ENCODE measurements at places on chromosomes 5 and 9.

DNA sequence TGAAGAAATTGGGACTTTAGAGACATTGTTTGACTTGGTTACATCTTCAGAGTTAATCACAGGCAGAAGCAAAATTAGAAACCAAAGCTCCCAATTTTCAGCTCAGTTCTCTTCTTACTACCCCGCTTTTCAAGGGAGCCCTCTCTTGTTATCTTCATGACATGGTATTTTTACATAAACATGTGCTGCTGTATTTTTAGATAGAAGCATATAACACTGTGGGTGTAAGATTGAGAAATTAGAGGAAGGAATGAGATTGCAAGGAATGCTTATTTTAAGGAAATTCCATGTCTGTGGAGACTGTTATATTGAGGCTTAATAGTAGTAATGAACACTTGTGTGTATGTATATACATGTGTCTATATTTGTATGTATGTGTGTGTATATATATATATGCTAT lies 401.6 kb downstream of the TMEM232 start:
- DNase-seq, result no peak

GRCh38 chr5:89280103-89281037 lies 397.4 kb upstream of the MEF2C start:
- no peak for DNase-seq

GRCh38 chr5:89087551-89088318 lies 204.8 kb upstream of the MEF2C start:
- no peak for DNase-seq

- no peak for DNase-seq
These were observed 270.8 kb downstream of the NTRK2 start for GRCh38 chr9:84940294-84940693.

DNA sequence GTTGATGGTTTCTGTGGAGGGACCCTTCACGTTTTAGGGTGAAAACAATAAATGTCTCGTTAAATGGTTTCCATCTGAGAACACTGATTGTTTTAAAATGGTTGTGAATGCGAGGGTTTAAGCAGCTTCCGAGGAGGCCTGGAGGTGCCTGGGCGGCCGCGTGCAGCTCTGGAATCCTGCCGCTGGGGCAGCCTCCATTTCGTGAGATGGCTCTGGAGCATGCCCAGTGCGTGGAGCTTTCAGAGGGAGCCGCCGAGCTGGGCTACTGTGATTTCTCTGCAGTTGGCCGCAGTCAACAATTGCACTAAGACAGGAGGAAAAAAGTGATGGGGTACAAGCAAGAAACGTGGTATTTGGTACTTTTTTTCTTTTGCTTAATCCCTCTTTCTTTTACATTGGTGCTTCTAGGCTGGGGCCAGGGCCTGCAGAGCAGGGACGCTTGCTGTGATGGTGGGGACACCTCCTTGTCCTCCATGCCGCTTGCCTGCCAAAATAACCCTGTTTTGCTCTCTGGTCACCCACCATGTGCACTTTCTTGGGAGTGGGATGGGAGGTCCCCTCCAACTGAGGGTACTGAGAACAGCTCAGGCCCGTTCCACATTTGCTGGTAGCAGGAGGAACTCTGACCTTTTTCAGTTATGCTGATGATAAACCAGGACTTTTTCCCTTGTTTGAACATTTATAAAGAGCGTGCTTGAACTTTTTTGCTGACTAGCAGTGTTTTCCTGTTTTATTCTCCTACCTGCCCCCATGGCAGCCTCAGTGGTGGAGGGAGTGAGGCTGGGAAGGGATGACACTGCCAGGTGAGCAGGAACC lies 47.1 kb downstream of the EHMT1 start:
- no peak for DNase-seq

DNA sequence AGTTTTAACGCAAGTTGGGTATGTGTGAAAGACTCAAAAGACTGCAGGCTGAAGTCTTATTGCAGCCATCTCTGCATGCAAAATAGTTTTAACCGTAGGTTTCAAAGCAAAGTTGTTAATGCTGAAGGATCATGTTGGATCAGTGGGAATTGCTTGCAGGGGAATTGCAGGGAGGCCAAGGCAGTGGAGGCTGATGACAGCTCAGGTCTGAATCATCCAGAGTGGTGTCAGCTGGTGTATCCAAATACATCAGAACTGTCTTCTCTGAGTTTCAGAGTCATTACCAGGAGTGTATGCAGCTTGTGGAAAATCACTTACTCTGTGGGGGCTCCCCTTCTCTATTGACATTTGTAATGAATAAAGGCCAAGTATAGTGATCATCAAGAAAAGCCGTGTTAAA lies 435.7 kb downstream of the SH3GL2 start:
- no peak for DNase-seq

DNA sequence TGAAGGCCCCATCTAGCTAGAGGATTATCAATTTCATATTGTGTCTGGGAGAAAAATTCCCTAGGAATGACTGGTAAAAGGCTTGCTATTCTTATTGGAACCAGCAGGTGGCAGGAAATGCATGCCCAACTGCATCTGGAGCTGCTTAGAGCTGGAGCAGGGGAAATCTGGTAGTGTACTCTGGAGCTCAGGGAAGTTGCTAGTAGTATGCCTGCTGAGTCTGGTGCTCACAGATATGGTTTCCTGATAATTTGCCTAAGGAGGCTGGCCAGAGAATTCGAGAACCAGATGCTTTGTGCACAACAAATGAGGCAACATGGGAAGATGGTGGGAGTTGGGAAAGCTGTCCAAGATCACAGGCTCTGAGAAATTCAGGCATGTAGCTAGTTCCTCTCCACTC lies 53.7 kb downstream of the G3BP1 start:
- no peak for DNase-seq

- no peak for DNase-seq
These were observed 24.8 kb downstream of the IL6ST start for GRCh38 chr5:55969956-55970355.

DNA sequence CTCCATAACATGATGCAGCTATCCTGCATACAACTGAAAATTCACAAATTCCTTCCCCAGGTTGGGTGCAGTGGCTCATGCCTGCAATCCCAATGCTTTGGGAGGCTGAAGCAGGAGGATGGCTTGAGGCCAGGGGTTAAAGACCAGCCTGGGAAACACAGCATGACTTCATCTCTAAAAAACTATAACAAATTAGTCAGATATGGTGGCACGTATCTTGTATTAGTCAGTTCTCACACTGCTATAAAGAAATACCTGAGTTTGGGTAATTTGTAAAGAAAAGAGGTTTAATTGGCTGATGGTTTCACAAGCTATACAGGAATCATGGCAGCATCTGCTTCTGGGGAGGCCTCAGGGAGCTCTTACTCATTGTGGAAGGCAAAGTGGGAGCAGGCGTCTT lies 56.4 kb upstream of the DAPK1 start:
- no peak for DNase-seq

DNA sequence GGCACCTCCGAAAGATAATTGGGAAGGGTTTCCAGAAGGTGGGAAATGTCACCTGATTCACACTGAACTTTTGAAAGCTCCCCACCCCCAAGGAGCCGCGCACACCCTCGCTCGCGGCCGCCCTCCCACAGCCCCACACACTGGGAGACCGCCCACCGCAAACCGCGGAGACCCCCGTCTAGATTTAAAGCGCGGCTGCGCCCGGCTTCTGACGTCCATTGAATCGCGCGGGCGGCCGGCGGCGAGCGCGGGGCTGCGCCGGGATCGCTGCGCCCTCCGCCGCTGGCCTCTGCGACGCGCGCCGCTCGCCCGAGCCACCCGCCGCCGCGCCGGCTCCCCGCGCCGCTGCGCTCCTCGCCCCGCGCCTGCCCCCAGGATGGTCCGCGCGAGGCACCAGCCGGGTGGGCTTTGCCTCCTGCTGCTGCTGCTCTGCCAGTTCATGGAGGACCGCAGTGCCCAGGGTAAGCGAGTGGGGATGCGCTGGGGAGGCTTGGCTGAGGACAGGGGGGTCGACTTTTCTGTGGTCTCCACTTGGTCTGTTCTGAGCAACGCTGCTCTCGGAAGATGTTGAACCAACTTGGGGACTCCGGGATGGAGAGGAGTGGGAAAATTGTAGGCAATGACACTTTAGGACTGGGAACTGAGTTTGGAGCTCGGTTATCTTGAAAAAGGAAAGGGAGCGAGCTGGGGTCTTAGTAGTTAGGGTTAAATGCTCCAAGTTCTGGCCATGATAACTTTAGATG lies at the start of gene FST:
Gene FST, plus strand, starts transcription at position 214 of the 743 bp plus-strand sequence. Its CDS starts 163 bp downstream, at position 377.
- DNase-seq, result peak; percentile 60

DNA sequence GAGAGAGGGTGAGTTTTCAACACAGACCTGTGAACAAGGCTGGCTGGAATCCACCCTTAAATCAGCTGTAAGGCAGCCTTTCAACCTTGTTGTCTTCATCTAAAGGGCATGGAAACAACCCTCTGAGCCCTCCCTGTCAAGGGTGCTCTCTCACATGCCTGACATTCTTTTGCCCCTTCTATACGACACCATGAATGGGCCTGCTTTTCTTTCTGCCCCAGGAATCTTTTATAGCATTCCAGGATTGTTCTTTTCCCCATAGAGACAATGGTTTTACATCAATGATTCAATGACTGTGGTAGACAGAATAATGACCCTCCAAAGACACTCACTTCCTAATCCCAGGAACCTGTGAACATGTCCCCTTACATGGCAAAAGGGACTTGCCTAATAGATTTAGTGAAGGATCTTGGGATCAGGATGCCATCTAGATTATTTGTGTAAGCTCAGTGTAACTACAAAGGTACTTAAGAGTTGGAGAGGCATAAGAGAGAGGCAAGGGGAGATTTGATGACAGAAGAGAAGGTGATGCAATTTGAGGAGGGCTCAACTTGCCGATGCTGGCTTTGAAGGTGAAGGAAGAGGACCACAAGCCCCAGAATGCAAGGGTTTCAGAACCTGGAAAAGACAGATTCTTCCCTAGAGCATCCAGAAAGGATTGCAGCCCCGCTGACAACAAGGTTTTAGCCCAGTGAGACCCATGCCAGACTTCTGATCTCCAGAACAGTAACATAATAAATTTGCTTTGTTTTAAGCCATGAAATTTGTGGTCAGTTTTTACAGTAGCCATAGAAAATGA lies 29.2 kb upstream of the HMHB1 start:
- no peak for DNase-seq

GRCh38 chr5:155311721-155312120 lies 298.2 kb downstream of the KIF4B start:
- DNase-seq, result no peak

DNA sequence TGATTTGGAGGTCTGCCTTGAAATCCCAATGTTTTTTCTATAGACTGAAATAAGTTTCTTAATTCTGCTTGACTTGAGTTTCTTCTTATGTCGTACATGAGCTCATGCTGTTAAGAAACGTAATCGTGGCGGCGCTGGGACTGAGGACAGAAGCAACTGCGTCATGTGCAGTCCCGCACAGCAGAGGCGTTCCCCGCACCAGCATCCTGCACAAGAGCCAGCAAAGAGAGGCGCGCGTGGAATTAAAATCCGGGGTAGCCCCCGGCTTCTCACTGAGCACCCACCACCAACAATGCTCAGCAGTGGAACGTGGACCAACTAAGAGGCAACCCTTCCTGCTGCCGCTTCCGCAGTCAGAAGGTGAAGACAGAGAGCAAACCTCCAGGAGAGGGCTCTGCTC lies 496.2 kb upstream of the ADAMTS16 start:
- no peak for DNase-seq

DNA sequence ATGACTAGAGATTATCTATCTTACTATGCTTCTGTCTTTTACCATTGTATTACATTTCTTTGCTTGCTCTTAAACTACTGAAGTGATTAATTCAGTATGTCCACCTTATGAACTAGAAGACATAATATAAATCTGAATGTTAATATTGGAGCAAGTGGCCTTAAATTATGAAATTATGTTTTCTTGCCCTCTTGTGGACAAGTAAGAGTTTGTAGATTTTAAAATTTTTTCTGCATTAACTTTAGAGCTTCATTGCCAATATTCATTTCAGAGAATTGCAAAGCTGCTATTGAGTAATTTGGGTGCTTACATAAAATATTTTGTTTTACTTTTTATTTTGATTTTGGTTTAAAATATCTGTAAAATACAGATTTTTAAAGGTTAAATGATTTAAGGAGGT lies 55.3 kb downstream of the RANBP17 start:
- DNase-seq, result no peak

DNA sequence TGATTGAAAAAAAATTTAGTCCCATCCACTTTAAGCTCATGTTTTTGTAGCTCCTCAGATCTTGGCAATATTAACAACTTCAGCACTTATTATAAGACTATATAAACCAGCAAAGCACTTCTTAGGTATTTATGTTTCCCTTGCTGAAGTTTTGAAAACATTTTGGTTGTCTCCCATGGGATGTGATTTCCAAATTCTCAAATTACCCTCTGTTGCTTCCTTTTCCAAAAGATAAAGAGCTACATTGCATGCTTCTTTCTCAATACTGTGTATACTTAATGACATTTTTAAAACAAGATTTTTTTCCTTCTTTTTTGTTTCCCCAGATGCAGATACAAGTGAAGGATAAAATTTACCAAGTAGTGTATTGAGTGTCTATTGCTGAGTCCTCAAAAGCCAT lies 567.1 kb downstream of the CSNK1G3 start:
- DNase-seq, result no peak

DNA sequence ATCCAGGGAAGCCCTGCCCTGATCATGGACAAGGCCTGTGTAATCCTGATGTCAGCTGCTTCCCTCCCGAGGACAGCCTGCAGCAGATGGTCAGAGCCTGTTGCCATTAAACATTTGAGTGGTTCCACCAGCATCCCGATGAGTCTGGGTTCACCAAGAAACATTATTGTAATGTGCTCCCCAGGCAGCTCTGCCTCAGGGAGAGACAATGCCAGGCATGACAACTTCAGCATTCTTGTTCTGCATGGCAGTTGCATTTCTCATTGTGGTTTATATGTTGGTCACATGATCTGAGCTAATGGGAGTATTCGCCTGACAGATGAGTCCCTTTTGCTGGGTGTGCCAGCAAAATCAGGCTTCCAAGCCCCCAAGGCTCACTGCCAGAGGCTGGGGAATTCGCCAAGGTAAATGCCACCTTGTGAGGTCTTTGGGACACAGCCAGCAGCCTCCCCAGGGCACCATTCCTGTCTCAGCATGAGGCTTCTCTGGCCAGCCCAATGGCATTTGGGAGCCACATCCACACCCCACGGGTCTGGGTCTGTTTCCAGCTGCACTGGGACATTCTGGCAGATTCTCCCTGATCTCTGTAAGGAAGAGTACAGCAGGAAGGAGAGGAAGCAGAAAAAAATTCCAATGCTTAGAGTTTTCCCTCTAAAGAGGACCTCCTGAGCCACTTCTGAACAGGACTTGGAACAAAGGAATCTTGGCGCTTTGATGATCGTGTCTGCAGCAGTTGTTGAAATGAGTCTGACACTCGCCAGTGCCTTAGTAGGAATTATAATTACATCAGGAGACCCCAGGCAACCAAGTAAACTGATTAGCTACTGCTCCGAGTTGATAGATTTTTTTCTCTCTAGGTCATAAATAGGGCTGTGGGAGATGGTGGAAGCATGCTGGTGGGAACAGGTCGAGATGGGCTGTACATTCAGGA lies 18.7 kb downstream of the KCNIP1 start:
- no peak for DNase-seq

GRCh38 chr5:98604721-98605425 lies 168.6 kb upstream of the RGMB start:
- no peak for DNase-seq
